ENCODE measurements at places on chromosomes 12 and 14. TPM values are rescaled to one million over a fixed set of nuclear protein-coding genes. Genes with fewer than 3 reads are reported as not detected.

PAPLN gene
- 1.6 TPM for total RNA-seq

DNA sequence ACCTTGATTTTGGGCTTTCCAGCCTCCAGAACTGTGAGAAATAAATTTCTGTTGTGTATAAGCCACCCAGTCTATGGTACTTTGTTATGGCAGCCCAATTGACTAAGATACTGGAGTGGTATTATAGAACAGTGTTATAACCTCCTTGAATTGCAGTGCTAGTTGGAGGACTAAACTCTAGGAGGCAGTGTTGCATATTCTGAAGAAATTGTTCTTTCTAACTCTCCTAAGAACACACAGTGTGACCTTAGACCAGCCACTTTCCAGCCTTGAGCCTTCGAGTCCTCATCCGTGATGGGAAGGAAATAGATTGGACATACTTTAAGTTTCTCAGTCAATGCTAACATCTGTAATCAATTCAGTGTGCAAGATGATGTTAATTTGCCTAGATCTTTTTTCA, 22.4 kb upstream of the LRRC10 start:
- DNase-seq: no peak

COPS7A gene
- 63.3 TPM for total RNA-seq

LTBP2 gene
- total RNA-seq: 26.0 TPM

DNA sequence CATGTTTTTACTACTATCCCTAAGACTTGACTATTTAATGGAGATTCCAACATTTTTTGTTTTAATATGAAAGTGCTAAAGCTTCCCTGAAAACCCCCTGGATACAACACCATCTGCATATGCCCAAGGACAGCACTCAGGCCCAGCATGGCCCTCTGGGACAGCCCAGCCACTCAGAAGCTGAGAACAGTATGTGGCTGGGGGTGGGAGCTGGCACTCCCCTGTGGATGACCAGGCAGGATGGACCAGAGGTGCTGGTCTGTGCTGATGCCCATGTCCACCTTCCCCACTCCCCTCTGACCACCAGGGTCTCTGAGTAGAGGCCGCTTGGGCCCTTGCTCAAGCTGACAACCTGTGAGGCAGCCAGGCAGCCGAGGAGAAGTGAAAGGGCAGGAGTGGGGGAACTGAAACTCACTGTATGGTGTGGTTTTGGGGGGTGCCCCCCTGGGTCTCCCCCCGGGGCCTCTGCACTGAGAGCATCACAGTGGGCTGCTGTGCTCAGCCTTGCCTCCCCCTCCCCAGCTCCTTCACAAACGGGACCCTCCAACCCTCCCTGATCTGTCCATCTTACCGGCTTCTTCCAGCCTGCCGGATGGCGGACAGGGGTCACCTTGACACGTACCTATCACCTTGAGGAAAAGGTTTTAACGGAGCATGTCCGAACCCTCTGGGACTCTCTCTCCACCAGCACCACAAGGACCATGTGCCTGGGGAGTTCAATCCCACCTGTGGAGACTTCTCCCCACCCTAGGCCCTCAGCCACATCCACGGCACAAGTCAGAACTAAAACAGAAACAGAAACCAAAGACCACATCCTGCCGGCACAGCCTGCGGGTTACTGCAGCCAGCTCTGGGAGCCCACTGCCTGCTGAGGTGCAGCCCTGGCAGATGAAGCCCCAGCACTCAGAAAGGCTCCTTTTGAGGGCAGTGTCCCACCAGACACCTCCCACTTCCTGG, at the start of gene TMEM229B:
Gene TMEM229B, minus strand, starts transcription at position 785 of the 957 bp plus-strand sequence. CDS start 14,798 bp downstream, outside the sequence.
- DNase-seq: peak; percentile 67

GRCh38 chr14:99718031-99718810, 34.1 kb downstream of the CYP46A1 start:
- DNase-seq: no peak

LRRC10 gene
- not detected for total RNA-seq

GRCh38 chr12:8644345-8645248, 18.0 kb downstream of the MFAP5 start:
- peak; percentile 5 for DNase-seq

DDX47 gene
- total RNA-seq: 75.4 TPM

LRRC43 gene
- 0.59 TPM for total RNA-seq
